ENCODE measurements at places on chromosomes 7 and 10.

DNA sequence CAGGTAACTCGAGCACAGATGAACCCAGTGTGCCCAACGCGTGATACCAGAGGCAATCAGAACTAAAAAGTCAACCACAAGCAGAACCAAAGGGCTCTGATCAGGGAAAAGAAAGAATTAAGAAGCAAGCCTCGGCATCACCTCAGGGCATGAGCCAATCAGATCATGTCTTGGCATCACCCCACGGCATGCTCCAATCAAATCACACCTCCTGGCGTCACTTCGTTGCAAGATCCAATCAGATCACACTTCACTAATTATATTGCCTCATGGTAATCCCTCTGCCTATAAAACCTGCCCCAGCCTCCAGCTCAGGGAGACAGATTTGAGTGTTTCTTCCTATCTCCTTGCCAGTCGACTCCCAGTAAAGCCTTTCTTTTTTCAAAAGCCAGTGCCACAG lies 46.8 kb downstream of the TYW1B start:
- DNase-seq: no peak

- DNase-seq: no peak
These were observed 244.4 kb upstream of the SLC26A5 start for GRCh38 chr7:103690242-103690974.

- DNase-seq: no peak
These were observed 211.5 kb upstream of the PRSS1 start for GRCh38 chr7:142537760-142538159.

DNA sequence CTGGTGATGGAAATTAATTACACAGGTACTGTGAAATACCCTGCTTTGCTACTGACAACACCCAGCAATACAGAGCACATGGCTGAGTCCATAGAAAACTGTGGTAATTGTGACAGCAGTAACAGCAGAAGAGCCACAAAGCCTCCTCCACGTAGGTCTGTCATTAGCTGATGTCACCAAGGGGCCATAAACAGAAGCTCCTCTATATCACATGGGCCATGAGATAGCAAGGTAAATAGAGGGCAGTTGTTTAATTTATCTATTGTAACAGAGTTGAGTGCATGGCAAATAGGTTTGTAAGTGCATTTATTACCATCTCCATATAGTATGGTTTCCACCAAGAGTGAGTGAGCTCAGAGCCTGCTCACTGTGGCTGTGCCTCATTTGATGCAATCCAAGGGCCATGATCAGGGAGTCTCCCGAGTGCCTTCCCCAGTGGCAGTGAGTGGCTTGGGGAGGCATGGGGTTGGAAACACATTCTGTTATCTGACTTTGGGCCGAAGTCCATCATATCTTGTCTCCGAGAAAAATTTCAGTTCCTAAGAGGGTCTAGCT lies 281.2 kb downstream of the SKAP2 start:
- no peak for DNase-seq

DNA sequence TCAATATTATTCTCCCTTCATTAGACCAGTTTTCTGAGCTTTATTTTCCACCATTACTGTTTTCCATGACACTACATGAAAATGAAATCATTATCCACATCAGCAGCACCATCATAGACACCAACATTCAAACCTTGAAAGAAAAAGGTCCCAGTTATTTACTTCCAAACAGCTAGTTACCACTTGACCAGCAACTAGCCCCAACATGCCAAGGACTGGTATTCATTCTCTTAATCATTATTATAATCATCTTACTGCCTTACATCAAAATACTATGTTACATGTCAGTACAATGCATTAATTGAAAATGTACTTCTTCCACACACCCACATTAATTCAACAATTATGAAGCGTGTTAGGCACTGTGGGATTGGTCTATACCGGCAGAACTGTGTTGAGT lies 199.4 kb downstream of the TSPAN12 start:
- no peak for DNase-seq

All from H54 (cell line).